ENCODE measurements at places on chromosomes 13 and 19.

GRCh38 chr13:35793823-35794222 lies 317.3 kb upstream of the MAB21L1 start:
- no peak for DNase-seq

DNA sequence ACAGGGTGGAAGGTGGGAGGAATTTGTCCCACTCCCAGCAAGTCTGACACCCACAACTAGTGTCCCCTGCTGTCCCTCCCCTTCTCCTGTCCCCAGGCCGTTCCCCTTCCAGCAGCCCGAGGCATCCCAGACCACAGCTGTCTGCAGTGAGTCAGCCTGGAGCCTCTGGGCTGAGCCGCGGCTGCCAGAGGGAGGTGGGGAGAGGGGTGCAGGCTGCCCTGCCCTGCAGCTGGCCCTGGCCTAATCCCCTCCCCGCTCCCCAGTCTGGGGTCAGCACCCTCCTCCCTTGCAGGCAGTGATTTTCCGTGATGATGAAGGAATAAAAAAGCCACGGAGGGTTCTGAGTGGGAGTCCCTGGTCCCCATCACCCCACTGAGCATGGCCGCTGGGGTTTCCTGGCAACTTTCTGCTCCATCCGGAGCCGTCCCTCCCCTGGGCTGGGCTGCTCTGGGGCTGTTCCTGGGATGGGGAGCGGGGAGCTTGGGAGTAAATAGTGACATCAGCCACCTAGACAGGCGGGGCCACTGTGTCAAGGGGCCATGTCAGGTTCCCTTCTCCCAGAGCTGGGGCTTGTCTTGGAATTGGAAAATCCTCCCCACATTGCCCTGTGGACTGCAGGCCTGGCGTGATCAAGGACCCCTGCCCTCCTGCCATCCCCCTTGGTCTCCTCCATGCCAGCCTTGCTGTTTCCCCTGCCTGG lies 16.8 kb downstream of the SPC24 start:
- no peak for DNase-seq

DNA sequence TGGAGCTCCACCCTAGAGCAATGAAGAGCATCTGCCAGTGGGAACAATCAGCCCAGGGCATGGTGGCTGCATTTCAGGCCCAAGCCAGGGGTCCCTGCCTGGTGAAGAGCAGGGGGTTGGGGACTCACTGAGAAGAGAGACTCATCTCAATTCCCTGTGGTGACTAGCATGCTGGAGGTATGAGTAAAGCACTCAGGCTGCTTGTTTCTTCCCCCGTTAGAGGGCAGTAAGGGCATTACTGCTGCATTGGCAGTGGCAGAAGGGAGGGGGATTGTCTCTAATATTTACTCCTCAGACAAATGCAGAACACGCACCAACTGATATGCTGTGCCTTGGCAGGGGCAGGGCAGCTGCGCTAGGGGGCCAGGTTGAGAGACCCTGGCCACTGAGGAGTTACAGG lies 329.1 kb downstream of the SLITRK5 start:
- DNase-seq = no peak

- DNase-seq = no peak
These were observed 1255.9 kb upstream of the MIR17HG start for GRCh38 chr13:90091611-90092010.

DNA sequence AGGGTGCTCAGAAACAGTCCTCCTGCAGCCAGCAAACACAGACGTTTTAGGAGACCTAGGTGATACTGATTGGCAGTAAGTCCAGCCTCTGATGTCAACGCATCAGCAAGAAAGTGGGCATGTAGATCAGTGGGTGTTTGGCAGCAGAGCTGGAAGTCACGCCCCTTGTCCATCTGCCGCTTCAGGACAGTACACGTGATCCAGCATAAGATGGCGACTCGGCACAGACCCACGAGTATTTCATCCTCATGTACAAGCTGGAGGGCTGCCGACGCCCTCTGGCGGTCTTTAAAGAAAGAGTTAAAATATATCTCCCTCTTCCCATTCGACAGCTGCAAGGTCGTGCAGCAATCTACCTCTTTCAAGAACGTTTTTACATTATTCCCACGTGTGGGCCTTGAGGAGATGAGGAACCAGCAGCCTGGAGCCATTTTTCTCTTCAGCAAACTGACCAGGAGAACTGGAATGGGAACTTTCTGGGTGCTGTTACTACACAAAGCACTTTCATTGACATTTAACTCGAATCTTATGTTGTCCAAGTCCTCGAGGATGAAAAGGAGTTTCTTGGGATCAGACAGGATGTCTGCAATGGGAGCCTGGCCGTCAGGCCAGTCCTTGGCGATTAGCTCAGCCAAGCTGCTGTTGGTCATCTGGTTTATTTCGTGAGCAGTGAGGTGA lies 22.3 kb downstream of the NLRP11 start:
- no peak for DNase-seq

GRCh38 chr13:28357247-28357825 lies 137.6 kb downstream of the FLT1 start:
- no peak for DNase-seq

DNA sequence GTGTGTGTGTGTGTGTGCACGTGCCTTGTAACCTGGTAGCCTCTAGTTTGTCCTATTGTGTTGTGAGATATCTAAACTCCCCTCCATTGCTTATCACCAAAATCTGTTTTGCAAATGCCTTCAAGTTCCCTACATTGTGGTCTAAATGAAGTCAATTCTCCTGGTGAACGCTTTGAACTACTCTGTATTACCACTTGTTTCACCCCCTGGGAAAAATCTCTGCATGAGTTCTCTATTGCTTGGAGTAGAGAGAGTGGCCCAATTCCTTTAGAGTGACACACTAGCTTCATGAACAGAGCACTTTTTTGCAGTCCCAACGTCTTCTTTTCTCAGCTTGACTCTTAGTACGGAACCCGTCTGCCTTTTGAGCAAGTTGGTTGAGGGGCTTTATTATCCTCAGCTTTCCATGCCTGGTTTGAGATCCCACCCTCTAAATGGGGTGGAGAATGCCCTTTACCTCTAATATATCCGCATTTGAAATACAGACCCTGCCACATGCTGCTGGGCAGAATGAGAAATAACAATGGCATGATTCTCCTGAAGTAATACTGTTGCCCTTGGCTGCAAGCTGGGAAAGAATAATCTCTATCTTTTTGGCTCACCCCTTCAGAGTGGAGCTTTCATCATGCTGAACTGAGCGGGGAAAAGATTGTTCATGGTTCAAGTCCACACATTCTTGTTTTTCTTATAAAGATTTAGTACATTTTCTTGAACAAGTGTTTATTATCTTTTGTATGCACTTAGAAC lies 2545.3 kb downstream of the PCDH9 start:
- no peak for DNase-seq

DNA sequence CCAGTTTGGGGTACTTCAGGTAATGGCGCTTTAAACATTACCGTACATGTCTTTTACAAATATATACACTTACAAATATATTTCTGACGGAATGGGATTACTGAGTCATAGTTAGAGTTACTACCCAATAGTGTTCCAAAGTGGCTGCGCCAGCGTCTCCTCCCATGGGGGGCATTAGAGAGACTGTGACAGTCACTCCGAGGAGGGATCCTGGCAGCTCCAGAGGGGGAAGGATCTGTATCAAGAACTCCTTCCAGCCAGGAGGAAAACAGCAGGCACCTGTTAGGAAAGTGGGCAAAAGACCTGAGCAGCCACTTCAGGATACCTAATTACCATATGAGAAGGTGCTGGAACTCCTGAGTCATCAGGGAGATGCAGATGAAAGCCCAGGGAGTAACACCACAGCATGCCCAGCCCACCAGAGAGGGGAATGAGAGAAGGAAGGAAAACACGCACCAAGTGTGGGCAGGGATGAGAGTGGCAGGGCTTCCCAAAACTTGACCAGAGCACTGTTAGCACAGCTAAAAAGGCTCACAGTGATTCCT lies 52.9 kb downstream of the SLC7A9 start:
- no peak for DNase-seq
